ENCODE measurements at places on chromosomes 2 and 18.

DNA sequence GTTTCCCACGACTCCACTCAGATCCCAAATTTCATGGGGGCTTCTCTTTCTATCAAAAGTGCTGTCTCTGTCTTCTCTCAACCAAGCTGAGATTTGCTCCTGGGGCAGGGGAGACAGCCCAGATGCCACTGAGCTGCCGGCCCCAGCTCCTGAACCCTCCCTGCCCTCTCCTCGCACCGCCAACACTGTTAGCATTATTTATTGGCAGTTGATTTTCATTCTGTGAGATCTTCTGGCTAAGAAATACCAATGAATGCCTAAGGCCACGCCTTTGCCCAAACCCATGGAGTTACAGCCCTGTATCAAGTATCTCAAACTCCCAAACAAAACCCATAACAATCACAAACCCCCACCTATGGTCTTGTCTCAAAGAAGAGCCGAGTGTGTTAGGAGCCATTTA is 153.0 kb upstream of the TWIST2 start:
- DNase-seq = no peak

GRCh38 chr18:57727952-57728807 is 74.9 kb downstream of the ATP8B1 start:
- DNase-seq = no peak

- DNase-seq = no peak
Observed at GRCh38 chr2:172305066-172305465, 122.3 kb upstream of the ITGA6 start.

DNA sequence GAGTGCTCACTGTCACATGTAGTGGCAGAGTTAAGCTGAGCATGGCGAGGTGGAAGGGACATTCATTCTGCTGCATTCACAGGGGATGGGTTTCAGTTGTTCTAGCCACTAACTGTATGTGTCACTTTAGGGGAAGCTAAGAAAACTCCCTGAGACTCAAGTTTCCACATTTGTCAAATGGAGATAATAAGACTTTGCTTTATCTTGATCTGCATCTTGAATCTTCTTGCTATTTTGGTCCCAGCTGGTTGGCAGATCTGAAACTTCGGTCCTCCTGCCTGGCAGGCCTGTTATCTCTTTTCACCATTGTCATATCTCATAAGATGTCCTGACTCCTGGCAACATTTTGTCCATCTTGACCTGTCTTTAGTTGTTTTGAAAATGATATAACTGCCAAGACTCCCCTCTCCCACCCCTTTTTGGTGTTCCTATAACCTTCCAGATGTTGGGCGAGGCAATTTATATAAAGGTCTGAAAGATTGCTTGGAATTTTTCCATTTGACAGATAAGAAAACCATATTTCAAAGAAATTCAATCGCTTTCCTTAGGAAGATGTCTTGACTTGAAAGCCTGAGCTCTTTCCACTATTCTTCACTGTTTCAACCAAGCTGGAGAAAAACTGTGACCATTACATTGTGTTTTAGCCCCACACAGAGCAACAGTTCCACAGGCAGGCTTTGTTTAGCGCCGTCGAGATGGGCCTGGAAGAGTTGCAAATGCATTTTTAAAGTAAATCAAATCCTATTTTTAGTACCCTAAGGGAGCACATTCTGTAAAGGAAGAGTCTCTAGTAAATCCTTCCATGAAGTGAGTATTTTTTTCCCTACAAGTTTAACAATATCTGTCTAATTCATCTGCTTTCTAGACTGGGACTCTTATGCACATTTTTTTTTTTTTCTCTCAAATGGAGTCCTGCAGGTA is 33.4 kb downstream of the MYCN start:
- DNase-seq = no peak

- DNase-seq = no peak
Observed at GRCh38 chr2:42569883-42570282, 1.5 kb downstream of the MTA3 start.

DNA sequence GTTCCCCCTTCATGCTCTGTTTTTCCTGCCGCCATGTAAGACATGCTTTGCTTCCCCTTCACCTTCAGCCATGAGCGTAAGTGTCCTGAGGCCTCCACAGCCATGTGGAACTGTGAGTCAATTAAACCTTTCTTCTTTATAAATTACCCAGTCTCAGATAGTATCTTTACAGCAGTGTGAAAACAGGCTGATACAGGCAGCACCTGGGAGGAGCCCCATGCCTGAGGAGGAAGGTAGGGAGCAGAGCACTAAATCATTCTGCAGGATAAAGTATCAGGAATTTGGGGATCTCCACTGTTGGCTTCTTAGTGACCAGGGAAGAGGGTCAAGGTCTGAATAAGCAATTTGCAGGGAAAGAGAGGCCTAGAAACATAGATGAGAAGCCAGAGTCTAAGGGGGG is 78.0 kb downstream of the KCNF1 start:
- DNase-seq = no peak

DNA sequence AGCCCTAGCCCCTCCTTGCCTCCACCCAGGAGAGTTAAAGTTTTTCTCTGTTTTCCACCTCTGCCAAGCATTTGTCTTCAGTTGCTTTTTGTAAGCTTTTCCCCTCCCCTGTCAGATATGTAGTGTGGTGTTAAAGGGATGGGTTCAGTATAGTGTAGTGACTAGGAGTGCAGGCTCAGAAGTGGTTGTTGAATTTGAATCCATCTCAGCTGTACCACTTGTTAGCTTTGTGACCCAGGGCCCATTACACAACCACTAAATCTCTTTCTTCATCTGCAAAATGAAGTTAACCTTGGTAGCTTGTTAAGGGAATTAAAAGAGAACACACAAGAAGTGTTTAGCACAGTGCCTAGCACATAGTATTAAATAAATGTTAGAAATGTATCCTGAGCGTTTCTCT is 56.9 kb downstream of the MAP3K20 start:
- DNase-seq = no peak

- no peak for DNase-seq
Observed at GRCh38 chr2:152505495-152505906, 170.5 kb downstream of the FMNL2 start.

- DNase-seq = no peak
Observed at GRCh38 chr2:80244905-80245584, 59.5 kb downstream of the LRRTM1 start.

GRCh38 chr2:227285741-227286236 is 39.3 kb upstream of the MFF start:
- DNase-seq = no peak

- no peak for DNase-seq
Observed at GRCh38 chr2:123597988-123598387, 427.1 kb upstream of the CNTNAP5 start.

DNA sequence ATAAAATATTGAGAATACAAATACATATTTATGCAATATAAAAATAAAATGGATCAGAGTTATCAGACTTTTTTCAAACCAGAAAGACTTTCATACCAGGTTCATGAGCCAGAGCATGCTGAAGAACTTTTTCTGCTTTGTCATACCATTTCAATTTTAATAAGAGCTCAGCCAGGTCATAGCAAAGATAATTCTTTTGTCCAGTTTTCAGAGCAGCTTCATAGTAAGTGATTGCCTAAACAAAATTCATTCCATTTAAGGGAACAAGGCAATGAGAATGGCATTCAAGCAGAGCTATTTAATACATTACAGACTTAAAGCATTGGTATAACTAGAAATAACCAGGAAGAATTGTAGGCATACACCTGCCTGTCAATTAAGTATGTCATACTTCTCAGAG is 42.3 kb downstream of the TTC21B start:
- peak; percentile 45 for DNase-seq

GRCh38 chr18:42131066-42131929 is 176.3 kb downstream of the PIK3C3 start:
- no peak for DNase-seq

DNA sequence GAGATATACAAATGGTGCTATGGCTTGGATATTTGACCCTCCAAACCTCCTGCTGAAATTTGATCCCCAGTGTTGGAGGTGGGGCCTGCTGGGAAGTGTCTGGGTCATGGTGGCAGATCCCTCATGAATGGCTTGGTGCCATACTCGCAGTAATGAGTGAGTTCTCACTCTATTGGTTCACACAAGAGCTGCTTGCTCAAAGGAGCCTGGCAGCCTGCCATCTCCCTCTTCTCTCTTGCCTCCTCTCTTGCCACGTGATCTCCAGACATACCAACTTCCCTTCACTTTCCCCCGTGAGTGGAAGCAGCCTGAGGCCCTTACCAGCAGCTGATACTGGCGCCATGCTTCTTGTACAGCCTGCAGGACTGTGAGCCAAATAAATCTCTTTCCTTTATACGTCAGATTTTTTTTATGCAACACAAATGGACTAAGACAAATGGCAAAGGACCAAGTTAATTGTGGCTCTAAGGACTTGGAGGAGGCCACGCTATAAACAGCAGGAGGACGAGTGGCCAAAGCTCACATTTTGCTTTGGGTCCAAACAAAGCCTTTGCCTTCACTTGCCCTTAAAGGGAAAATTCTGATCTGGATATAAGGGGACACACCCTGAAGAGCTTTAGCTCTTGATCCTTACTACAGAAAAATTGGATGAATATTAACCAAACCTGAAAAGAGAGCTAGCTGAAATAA is 214.7 kb downstream of the SS18 start:
- no peak for DNase-seq

Data from BJ (cell line).